Uterus (tissue), 4 donors: ENCODE measurements at places on chromosomes 6 and 20. TPM values are rescaled to one million over a fixed set of nuclear protein-coding genes. Genes with fewer than 3 reads are reported as not detected.

DNA sequence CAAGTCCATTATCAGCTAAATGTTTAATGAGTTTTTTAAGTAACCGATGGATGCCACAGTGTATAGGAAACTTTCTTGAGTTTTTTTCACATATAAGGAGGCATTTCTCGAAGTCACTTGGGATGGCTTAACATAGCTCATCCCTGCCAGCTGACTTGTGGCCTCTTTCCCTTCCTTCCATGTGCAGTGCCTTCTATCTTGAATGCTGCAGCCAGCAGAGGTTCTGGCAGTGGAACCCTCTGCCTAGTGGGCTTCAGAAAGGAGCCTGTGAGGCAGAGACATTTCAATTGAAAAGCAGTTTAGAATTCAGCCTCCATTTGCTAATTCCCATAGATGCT is 51.9 kb downstream of the AKAP12 start:
- DNase-seq: no peak

GRCh38 chr6:155054491-155055250 is 59.6 kb downstream of the TIAM2 start:
- DNase-seq: no peak

- DNase-seq: peak; percentile 64
These were observed 50.4 kb downstream of the PDE7B start for GRCh38 chr6:135901774-135902524.

DNA sequence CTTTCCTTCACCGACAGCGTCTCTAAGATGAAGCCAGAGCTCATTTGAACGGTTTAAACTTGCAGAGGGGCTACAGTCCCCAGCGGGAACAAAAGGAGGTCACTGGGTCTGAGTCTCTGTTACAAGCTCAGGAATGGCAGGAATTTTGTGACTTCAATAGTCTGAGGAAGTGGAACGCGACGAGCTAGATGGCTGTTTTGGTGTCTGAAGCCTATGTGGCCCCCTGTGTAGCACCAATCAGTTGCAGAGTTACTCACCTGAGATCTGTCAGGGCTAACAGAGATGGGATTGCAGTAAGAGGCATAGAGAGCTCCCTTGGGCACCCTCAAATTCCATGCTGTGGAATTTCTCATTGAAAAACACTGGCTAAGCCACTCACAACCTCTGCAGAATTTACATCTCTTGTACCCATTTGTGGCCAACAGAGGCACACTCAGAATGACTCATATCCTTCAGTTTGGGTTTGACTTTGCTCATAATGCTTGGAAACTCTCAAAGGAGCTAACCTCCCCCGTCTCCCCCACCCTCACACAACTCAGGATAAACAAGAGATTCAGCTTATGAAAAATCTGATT is 7.1 kb upstream of the TCP11 start:
- DNase-seq: no peak

GRCh38 chr20:9054176-9054575 is 14.7 kb upstream of the PLCB4 start:
- DNase-seq: no peak

The FOXF2 gene
- not detected for total RNA-seq

The MEI4 gene
- total RNA-seq: 0.41 TPM
